ENCODE measurements at places on chromosomes 5 and 9.

DNA sequence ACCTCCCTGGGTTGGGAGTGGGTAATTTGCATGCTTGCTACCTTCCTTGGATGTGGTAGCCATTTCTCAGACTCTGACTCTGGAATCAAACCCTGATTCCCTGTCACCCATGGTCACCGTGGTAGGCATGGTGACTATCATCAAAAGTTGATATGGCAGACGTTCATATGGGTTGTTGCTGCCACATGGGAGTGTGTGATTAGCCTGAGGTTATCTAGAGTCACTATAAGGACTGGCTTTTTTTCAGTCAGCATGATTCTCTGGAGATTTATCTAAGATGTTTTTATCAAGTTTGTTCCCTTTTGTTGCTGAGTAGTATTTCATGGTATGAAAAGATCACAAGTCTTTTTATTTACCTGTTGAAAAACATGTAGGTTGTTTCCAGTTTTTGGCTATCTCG, 7.0 kb downstream of the RCL1 start:
- no peak for DNase-seq

GRCh38 chr5:168301593-168302390, 10.3 kb downstream of the WWC1 start:
- no peak for DNase-seq

DNA sequence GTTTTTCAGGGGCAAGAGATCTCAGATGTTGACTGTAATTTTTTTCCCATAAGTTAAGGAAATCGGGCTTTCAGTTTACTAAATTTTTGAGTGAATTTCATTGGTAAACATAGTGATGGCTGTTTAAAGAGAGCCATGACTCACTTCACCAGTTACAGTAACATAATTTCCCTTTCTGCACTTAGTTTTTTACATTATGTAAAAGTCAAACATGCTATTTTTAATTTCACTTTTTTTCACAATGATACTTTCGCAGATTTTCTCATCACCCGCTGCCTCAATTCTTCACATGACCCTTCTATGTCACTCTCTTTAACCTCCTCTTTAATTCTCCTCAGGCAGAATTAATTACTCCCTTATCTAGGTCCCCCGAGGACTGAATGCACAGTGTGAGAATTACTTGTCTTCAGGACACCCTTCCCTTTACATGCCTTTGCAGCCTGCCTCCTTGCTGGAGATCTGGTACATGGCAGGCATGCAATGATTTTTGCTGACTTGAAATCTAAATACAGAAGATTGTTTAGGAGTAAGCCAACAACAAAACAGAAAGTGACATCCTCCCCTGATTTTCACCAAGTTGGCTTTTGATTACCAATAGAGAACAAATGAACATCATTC, 217.5 kb upstream of the S1PR3 start:
- no peak for DNase-seq

DNA sequence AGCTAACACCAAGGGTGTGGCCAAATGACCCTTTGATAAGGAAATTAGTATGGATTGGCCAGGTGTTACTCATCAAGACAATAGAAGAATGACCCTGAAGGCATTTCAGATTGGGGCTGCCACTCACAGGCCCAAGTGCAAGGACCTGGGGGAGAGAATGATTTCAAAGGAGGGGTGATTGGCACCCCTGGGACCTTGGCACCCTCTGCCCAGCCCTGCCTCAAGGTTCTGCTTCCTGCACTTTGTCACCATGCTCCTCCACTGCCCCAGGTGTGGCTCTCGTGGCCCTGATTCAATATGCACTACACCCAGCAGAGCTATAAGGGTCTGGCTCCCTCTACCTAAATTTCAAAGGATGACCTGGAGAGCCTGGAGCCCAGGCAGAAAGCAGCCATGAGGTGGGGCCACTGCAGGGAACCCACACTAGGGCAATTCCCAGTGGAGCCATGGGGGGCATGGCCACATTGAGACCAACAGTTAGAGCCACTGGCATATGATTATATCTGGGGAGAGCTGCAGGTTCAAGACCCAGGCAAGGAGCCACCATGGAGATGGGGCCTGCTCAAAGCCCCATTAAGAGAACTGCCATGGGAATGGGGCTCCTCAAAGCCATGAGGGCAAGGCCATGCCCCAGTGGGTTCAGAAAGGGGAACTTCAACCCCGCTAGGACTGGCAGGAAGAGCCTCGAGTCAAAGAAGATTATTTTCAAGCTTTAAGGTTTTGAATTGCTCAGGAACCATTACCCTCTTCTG, 93.0 kb downstream of the CEMIP2 start:
- DNase-seq = no peak

DNA sequence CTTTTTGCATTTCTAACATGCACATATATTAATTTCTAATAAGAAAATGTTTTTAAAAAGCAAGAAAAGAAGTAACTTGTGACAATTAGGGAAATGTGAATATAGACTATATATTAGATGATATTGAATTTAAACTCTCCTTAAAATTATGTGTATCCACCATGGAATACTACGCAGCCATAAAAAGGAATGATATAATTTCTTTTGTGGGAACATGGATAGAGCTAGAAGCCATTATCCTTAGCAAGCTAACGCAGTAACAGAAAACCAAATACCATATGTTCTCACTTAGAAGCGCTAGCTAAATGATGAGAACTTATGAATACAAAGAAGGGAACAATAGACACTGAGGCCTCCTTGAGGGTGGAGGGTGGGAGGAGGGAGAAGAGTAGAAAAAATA, 23.8 kb upstream of the AP3B1 start:
- no peak for DNase-seq

GRCh38 chr5:163861670-163862069, 356.3 kb downstream of the MAT2B start:
- DNase-seq = no peak

GRCh38 chr5:10479154-10479721, 37.6 kb downstream of the ROPN1L start:
- peak; percentile 92 for DNase-seq

DNA sequence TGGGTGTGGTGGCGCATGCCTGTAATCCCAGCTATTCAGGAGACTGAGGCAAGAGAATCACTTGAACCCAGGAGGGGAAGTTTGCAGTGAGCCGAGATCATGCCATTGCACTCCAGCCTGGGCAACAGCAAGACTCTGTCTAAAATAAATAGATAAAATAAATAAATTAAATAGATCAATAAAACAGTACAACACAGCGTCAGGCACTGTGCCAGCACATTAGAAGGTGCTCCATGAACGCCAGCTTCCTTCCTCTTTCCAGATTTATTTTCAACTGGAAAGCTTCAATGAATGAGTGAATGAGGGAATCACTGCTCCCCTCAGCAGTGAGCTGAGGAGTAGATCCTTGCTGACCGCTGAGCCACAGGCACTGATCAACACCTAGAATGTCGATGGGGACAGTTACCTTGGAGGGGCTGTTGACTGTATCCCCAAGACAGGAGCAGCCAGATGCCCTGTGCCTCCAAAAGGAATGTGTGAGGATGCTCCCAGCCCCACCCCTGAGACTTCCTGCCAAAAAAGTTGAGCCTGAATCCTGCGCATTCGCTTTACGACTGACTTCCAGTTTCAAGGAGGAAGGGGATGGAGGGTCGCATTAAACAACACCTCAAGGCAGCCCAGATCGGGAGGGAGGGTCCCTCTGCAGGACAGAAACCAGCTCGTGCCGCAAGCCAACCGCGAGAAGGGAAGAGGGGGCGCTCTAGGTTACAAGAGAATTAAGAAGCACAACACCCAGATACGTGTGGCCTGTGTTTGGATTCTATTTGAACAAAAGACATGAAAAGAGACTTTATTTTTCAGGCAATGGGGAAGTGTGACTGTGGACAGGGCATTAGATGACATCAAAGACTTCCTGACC, 54.0 kb upstream of the CNOT6 start:
- no peak for DNase-seq

GRCh38 chr9:98341157-98342097, 86.0 kb upstream of the TBC1D2 start:
- DNase-seq = no peak

GRCh38 chr9:21576331-21577189, 94.4 kb upstream of the IFNE start:
- DNase-seq = peak; percentile 89

GRCh38 chr9:131187957-131188356, 62.6 kb downstream of the NUP214 start:
- DNase-seq = no peak

GRCh38 chr5:109027983-109028607, 280.4 kb downstream of the FER start:
- no peak for DNase-seq

DNA sequence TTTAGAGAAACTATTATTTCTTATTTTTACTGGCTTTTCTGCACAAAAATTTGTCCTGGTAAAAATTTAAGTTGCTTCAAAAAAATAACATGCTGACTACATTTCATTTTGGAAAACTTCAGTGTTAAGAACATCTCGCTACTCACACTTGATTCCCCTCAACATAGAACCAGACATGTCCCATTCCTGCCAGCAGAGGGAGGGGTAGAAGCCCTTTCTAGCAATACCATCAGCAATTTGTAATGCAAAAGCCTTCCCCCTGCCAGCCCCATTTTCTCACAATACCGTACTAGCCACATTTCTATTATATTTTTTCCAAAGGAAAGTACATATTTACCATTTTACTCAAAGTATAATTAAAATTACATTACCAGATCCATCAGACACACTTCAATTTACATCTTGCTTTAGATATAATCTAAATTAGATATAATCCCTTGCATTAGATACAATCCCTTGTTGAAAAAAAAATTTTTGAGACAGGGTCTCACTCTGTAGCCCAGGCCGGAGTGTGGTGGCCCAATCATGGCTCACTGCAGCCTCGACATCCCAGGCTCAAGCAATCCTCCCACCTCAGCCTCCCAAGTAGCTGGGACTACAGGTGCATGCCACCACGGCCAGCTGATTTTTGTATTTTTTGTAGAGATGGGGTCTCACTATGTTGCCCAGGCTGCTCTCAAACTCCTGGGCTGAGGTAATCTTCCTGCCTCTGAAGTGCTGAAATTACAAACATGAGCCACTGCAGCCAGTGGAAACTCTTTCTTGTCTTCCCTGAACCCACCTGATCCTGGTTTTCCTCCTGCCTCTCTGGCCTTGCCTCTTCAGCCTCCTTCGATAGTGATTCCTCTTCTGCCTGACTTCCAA, 39.6 kb upstream of the IDNK start:
- peak; percentile 79 for DNase-seq

DNA sequence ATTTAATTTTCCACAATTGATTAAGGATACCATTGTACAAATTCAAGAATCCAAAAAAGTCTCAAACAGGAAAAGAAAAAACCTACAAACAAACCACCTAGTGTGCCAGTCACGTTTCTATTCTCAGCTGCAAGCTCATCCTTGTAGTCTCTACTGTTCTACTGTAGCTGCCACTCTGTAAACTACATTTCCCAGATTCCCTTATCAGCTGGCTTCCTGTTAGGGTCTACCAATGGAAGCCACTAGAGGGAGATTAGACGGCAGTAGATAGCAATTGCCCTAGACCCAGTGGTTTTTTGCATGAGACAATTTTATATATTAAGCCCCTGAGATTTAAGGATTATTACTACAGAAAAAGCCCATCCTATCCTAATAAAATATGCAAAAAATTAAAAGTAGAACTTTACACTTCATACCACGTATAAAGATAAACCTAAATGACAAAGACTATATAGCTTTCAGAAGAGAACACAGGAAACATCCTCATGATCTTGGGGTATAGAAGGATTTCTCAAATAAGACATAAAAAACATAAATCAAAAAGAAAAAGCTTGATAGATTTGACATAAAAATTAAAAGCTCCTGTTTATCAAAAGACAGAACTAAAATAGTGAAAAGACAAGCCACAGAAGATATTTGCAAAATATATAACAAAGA, 37.4 kb downstream of the P4HA2 start:
- peak; percentile 81 for DNase-seq

- no peak for DNase-seq
These were observed 1.1 kb downstream of the KDM3B start for GRCh38 chr5:138353560-138354080.

- no peak for DNase-seq
These were observed 43.4 kb upstream of the BICD2 start for GRCh38 chr9:92807757-92808725.

DNA sequence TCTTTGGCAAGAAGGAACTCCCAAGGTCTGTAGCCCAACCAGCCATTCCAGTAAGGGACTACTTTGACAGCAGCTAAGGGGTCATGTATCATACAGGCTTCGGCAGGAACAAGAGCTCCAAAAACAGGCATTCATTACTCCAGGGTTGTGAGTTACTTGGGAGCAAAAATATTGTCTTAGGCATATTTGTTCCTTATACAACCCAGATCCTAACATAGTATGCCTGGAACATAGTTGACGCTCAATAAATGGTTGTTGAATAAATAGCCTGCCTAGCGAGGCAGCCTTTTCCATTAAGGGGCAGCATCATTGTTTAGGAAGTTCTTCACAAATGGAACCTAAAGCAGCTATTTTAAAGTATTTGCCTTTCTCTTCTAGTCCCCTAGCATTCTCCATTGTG, 35.8 kb upstream of the FER start:
- no peak for DNase-seq

GRCh38 chr5:72555871-72556270, 48.7 kb upstream of the ZNF366 start:
- DNase-seq = no peak

GRCh38 chr5:83209963-83210362, 132.6 kb downstream of the XRCC4 start:
- DNase-seq = no peak

DNA sequence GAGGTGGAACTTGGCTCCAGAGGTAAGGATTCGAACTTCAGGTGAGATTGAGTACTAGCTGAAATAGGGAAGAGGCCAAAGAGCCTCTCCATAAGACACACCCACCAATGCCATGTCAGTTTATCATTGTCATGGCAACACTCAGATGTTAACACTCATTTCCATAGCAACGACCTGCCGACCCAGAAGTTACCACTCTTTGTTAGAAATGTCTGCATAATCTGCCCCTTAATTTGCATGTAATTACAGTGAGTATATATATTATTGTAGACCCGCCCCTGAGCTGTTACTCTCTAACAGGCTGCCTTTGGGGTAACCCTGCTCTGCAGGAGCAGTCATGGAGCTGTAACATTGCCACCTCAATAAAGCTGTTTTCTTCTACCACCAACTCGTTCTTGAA, 10.2 kb upstream of the NTRK2 start:
- no peak for DNase-seq

- no peak for DNase-seq
These were observed 46.8 kb upstream of the FUBP3 start for GRCh38 chr9:130532426-130533080.

- DNase-seq = no peak
These were observed 524.2 kb downstream of the GABRG2 start for GRCh38 chr5:162591724-162592123.

GRCh38 chr5:31755676-31756230, 116.8 kb downstream of the PDZD2 start:
- no peak for DNase-seq

Data from AG08395 (cell line).